ENCODE measurements at places on chromosomes 6 and 20.

DNA sequence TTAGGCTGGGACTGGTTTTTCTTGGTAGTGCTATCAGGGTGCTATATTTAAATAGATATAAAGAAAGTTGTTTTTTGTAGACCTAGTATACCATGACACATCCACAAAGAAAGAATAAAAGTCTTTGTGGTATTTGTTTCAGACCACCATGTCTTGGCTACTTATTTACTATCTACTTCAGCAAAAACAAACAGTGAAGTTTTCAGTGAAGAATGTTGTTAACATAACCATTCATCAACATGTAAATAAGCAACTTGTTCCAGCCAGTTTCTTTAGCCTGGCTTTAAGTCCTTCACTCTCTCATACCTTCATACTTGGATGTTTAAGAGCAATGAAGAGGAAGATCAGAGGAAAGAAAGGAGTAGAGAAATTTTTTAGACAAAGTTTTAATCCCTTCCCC, 624.1 kb downstream of the CD109 start:
- no peak for DNase-seq

DNA sequence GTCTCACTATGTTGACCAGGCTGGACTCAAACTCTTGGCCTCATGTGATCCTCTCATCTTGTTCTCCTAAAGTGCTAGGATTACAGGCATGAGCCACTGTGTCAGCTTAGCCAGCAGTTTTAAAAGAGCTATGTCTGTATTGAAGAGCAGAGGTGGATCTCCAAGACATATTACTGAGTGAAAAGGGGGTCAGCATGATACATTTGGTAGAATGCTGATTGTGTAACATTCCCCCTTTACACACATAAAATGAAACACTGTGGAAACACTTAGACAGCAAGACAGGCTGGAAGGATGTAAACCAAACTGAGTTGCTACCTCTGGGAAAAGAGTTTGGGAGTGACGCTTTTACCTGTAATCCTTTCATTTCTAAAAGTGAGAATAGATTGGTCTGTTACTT, 1.7 kb upstream of the RIPOR3 start:
- no peak for DNase-seq

- no peak for DNase-seq
Observed at GRCh38 chr6:128836761-128837160, 46.2 kb upstream of the LAMA2 start.

- peak; percentile 87 for DNase-seq
Observed at GRCh38 chr6:26045928-26046368, 41.3 kb upstream of the HFE start.

DNA sequence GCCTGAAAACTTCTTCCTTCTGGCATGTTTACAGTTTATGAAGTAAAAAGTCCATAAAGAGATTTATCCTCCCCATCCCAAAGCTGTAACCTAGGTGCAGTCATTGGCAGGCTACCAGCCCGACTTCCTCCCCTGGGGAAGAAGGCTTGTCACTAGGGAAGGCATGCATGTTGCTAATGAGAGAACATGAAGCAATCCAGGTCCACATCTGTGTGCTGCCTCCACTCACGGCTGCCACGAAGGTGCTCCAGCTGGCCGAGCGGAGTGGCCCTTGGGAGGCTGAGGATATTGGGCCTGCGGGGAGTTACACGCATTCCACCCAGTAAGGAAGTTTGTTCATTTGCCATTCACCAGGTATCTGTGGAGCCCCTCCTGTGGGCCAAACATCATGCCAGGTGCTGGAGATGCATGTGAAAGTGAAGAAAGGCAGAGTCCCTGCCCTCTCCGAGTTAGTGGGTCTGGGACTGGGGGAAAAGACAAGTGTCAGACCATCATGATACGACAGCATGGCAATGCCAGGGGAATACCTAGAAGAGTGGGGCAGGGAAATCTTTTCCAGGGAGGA, 257.0 kb downstream of the NRN1 start:
- no peak for DNase-seq

- no peak for DNase-seq
Observed at GRCh38 chr6:150937132-150937906, 71.8 kb downstream of the MTHFD1L start.

- no peak for DNase-seq
Observed at GRCh38 chr6:44665683-44666082, 278.2 kb downstream of the CDC5L start.

- peak; percentile 15 for DNase-seq
Observed at GRCh38 chr6:32432050-32432450, 7.6 kb upstream of the HLA-DRA start.

GRCh38 chr6:157259443-157259842, 63.9 kb downstream of the TMEM242 start:
- no peak for DNase-seq

- DNase-seq = no peak
Observed at GRCh38 chr20:44001667-44002596, 87.3 kb downstream of the TOX2 start.

DNA sequence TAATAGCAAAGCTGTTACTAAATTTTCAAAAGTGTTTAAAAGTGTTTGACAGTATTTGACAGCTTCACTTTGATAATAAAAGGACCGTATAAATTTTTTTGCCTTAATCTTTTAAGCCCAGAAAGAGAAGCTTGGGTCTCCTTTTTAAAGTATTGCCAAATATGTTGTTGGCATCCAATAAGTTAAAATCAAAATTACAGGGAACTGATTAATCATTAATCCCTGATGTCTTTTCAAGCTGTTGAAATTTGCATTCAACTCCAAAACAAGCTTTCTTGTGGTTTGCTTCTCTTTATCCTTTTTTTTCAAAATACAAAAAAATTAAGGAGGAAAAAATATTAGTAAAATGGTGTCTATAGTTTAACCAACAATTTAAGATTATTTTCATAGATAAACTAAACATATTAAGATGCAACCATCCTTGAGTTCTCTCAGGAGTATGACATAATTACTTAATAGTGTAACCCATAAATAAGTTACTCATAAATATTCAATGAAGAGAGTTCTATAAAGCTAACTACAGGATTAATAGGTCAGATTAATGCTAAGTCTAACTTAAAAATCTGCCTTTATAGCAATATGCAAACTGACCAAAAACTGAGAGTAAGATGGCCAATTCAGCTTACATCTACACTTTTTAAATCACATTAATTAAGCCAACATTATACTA, 27.0 kb upstream of the CALHM6 start:
- no peak for DNase-seq

DNA sequence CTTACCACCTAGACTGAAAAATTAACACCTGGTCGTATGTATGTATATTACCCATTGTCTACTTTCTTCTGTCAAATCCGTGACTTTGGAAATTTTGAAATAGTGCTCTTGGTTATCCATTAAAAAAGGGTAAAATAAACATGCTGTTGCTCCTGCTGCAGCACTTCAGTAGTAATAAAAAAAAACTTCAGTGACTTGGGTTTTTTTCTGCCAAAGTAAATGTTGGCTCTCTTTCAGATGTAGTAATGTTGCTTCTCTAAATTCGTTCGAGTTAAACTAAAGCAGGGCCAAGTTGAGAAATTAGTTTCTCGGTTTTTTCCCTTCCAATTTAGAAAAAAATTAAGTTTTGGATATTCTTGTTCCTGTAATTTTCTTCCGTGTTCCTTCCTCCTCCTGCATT, 34.2 kb downstream of the JARID2 start:
- no peak for DNase-seq

DNA sequence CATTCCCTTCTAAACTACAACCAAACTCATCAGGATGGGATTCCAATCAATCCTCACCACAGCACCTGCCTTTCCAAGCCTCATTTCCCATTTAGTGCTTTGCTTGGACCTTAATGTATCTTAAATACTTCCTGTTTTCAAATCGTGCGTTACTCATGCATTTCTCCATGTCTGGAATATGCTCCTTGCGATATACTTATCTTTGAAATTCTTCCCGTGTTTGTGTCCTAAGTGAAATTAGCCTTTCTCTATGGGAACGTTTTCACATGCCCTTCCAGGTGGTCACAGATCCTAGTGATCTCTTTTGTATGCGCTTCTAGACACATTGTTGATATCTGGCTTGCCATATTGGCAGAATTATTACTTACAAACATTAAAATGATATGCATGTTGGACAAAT, 620.6 kb upstream of the AGPAT4 start:
- no peak for DNase-seq

DNA sequence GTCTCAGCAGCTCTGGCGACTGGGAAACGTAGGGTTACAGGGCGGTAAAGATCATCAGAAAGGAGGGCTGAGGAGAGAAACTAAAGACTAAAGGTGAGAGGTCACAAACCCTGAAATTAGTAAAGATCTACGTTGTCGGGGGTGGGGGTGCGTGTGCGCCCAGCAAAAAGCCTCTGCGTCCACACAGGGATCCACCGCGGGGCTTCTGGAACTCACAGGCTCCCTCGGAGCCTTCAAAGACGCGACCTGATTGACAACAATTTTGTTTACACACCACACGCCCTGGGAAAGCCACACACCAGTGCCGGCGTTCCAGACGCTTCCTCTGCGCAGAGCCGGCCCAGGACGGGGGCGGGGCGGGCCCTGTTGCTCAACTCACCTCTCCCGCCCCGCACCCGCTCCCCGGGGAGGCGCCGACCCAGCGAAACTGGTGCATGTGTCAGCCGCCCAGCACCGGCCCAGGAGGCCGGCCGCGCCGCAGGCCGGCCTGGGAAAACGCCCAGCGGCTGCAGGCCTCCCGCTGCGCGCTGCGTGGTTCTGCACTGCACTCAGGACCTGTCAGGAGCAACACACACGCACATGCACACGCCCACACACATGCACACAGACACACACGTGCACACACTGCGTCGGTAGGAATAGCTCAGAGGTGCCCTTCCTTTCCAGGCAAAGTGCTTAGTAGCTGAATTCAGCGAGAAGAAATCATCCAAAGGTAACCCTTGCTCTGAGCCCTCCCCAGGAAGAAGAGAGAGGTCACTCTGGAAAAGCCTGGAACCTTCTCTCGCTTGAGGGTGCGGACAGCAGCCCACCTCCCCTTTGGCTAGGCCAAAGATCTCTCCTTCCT, 57.2 kb upstream of the ARID1B start:
- DNase-seq = peak; percentile 72

DNA sequence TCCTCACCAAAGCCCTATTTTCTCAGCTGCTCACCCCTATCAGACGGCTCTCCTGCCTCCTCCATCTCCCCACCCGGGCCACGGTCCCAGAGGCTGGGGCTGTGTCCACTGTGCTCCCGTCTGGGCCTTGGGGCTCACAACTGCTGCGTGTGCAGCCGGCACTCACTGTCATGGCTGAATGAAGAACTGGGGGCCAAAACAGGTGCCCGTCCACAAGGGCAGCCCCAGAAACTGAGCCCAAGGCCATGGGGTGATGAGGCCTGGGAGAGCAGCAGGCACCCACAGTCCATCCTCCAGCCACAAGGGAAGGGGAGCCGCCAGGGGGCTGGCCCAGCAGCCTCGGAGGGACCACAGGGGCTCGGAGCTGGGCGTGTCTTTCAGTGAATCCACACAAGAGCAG, 159.5 kb downstream of the DLL1 start:
- DNase-seq = no peak

GRCh38 chr6:29941016-29941415, 1.3 kb upstream of the HLA-A start:
- DNase-seq = no peak

DNA sequence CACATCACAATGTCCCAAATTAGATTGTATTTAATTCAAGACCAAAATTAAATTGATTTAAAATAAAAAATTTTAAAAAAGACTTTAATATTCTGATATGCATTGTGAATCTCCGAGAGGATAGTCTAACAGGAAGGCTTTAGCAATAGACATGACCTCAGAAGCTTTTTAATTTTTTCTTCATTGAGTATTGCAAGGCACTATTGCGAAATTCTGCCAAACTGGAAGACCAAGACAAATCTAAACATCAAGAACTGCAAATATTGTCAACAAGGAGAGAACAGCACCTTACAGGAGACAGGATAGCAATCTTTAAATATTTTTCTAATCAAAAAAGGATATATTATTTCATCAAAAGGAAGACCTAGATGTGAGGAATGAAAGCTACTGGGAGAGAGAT, 56.9 kb downstream of the BMP5 start:
- DNase-seq = no peak

DNA sequence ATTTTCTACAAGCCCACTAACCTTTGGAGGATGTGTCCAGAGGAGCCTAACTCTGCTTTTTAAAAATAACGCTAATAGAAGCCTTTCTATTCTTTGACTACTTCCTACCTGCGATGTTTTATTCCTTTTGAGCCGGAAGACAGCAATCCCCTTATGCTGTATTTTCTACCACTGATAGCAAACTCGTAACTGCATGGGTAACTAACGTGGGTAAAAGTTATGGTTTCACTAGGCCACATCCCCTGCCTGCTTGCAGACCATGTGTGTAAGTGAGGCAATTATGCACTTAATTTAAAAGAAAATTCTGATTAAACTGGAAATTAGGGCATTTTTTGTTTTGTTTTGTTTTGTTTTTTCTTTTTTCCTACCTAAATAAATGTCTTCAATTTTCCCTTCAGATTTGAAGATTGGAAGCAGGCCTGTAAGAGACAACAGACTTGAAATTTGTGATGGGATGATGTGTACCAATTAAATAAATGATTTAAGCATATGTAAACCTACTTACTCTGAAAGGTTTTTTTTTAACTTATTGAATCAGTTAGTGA, 931 bp downstream of the UFL1 start:
- peak; percentile 73 for DNase-seq

DNA sequence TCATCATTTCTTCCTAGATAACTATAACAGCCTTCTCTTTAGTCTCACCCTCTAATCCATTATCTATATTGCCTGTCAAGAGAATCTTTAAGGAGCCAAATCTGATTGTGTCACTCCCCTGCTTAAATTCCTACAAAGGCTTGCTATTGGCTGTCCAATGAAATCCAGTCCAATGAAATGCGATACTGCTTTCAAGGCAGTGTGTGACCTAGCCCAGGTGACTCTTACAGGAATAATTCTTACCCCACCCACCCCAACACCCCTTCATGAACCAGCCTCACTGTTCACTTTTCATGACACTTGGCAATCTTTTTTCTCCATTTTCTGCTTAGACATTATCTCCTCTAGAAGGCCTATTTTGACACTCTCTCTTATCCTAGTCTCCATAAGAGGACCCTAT, 163.3 kb upstream of the MARCKS start:
- no peak for DNase-seq

DNA sequence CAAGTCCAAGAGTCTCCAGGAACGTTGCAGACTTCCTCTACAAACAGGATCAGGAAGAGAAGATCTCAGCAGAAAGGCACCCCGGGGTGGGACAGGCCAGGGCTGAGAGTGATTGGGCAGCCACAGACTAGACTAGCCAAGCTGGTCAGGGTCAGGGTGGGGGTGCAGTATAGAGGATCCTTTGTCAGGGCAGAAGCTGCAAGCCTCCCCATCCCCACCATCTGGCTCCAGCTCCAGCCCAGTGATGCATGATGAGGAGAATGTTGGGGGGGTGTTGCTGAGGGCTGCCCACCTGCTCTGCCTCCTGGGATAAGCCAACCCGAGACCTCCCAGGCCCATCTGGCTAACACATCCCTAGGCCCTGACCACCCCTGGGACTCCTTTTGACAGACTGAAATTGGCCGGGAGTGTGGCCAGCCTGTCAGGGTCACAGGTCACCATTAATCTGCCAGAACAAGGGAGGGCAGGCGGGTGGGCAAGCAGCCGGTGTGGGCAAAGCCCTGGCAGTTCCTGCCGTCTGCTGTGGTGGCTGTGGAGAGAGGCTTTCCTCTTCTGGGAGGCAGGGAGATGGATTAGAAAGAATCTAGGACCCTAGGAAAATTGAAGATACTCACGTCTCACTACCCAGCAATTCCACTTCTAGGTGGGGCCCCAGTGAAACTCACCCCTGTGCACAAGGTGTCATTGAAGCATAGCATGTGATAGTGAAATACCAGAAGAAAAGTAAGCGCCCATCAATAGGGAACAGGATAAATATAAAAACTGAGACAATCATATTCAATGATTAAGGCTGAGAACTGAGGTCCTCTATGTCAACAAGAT, 22.1 kb upstream of the SNTA1 start:
- DNase-seq = no peak

GRCh38 chr6:113350461-113350860, 506.7 kb upstream of the MARCKS start:
- no peak for DNase-seq
